CD4-positive, alpha-beta T cell treated with Interleukin-15 for 1 hour (primary cell): ENCODE measurements at places on chromosomes 13 and 19.

GRCh38 chr13:77351315-77351714 lies 24.4 kb upstream of the MYCBP2 start:
- no peak for DNase-seq

DNA sequence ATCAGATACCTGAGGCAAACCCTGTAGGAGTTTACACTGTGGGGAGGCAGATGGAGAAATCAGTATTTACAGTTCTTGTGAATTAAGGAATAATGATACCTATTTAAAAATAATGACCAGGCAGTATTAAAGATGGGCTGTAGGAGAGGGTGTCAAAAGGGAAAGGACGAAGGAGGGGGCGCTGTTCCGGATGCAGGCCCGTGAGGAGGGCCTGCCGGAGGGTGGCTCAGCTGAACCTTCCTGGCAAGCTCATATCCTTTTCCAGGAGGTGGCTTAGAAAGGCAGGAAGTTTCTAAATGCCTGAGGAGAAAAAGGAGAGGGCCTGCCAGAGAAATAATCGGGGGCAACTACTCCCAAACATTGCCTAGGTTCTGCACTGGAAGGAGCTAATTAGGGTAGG lies 46.6 kb downstream of the MBNL2 start:
- DNase-seq, result no peak

DNA sequence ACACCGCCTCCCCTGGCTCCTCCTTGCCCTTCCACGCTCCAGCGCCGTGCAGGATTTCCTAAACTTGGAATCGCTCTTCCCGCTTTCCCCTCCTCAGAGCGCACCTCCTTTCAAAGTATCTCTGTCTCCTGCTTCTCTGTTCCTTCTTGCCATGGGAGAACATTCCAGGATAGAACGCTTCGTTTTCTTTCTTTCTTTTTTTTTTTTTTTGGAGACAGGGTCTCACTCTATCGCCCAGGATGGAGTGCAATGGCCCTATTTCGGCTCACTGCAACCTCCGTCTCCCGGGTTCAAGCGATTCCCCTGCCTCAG lies 574 bp upstream of the XPO4 start:
- no peak for DNase-seq

DNA sequence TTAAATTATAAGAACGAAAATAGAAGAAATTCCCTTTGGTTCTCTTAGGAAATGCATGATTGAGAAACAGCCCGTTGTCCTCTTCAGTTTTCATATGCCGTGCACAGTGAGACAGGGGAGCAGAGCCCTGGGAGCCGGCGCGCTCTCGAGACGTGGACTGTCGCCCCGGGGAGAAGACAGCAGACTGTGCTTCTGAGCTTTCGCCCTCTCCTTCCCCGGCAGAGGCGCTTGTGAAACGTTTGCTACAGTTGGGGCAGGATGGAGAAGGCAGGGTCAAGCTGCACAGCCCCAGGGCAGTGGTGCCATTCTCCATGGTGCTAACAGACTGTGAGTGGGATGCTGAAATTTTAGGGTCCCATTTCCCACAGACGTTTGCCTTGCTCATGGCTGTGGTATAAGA lies 192.2 kb upstream of the KL start:
- DNase-seq, result no peak

GRCh38 chr13:34161931-34162543 lies 344.1 kb downstream of the RFC3 start:
- DNase-seq, result no peak
